Stimulated activated CD4-positive, alpha-beta T cell treated with anti-CD3 and anti-CD28 coated beads, TNF-alpha, amount 100 ng/mL, for 1 hour (primary cell): ENCODE measurements at places on chromosomes 3 and 15.

DNA sequence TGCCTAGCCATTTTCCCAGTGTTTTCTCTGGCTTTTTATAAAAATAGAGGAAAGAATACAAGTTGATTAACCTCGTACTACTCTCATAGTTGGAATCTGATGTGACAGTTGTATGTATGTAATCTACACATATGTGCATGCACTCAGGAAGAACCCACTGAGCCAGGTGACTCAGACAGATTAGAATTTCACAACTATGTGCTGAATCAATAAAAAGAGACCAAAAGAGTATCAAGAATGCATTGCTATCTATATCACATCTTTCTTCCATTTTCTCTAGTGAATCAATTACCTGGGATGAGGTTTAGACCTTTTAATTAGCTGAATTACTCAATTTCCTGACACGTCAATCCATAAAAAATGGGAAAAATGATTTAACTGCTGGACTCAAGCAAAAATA, 319.3 kb upstream of the ATP10A start:
- DNase-seq, result no peak

GRCh38 chr15:38589502-38589901, 24.9 kb upstream of the RASGRP1 start:
- no peak for DNase-seq

- no peak for DNase-seq
Measured at GRCh38 chr3:10350324-10350985, 29.5 kb upstream of the SEC13 start.

DNA sequence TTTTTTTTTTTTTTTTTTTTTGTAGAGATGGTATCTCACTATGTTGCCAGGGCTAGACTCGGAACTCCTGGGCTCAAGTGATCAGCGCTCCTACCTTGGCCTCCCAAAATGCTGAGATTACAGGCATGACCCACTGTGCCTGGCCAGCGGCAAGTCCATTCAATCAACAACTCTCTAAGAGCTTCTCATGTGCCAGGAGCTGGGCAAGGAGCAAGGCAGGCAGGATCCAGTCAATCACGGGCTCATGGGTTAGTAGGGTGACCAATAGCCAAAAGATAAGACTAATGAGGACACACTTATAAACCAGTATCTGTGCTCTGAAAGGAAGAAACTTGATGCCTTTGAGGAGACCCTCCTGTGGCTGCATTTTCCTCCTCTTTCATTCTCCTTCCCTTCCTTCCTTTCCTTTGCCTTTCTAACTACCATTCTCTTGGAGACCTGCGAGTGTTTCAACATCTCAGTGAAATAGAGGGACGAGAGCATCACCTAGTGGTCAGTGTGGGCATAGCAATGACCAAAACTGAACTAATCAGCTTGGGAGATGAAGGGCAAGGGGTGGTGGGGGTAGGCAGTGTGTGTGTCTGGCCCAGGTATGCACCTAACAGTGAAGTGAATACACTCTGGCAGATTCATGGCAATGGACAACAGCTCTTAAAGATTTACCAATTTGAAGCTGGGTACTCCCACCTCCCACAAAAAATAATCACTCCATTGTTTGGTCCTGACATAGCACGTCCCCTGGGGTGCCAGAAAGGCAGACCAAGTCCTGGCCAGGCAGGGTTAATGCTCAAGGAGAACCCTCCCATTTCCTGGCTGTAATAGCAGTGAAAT, 6.3 kb downstream of the RPP25 start:
- peak; percentile 64 for DNase-seq

DNA sequence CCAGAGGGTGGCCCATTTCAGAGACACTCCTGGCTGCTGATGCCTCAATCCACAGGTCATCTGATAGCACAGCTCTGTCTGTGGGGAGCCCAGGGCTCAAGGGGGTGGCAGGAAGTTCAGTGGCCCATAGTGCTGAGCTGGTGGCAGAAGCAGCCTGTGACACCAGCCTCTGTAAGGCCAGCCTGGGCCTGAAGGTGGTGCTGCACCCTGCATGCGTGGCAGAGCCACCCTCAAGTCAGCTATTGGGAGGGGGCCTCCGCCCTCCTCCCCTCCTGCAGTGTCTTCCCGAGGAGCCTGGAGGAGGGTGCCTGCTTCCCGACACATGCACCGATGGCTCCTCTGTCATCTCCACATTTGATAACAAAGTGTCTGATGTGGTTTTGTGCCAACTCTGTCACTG, 3.0 kb downstream of the PLA1A start:
- no peak for DNase-seq

DNA sequence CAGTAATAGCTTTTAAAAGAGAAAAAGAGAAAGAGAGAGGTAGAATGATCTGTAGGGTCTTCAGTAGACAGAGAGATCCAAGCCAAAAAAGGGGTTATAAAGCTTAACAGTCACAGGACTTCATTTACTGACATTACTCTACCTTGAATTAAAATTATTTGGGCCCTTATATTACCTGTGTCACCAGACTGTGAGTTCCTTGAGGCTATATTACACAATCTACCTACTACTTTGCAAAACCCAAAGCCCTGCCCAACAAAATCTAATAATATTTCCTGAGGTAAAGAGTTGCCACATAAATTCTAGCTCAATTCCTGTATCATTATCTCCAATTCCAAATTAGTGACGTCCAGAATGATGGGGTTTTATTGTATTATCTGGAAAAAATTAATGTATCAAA, 1.9 kb downstream of the UBR1 start:
- DNase-seq, result no peak

- DNase-seq, result no peak
Measured at GRCh38 chr3:183491923-183492848, 63.3 kb downstream of the KLHL6 start.

DNA sequence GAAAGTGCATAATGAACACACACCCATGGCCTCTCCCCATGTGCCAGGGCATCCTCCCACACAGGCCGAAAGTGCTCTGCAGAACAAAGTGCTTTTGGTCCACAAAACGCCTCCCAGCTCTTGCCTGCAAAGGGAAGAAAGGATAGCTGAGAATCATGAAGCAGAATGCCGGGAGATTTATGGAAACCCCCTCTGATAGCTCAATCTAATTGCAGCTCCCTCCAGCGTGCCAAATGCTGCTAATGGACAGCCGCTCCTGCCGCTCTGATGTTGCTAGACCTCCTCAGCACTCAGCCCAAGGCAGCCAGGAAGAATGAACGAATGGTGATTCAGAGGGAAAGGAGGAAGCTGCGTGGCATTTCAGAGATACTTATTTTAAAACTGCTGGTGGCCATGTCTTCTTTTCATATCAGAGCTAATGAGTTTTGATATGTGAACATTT, 145.3 kb downstream of the TJP1 start:
- DNase-seq, result no peak

DNA sequence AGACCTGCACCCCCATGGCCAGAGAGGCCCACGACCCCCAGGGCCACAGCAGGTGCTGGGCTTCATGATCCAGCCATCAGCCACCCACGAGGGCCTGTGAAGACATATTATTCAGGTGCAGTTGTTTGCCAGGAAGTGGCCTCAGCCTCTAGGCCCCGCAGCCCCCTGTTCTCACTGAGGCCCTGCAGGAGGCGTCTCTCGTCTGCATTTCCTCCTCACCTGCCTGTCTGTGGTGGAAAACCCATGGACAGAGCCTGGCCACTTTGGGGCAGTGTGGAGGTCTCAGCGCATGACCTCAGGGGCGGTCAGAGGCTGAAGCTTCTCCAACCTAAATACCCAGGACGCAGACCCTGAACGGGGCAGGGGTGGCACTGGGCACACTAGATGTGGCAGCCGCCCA, 18.6 kb downstream of the UROC1 start:
- DNase-seq, result no peak

- DNase-seq, result no peak
Measured at GRCh38 chr3:57233799-57234198, 6.3 kb downstream of the APPL1 start.

DNA sequence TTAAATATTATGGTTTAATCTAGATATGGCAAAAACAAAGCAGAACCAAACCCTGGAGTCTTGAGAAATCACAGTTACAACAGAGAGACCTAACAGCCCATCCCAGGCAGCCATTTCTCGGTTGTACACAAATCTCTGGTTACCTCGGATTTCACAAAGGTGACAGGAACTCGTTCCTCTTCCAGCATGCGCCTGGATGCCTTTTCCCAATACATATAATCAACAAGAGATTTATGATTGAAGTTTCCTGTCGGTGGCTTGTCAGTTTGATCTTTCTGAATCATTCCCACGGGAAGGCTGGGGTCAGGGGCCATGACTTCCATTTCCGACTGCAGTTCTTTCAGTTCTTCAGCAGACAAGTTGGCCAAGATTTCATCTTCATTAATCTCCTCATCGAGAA, 445 bp downstream of the LMOD3 start:
- no peak for DNase-seq

- no peak for DNase-seq
Measured at GRCh38 chr3:59996056-59996455, 946.2 kb upstream of the CFAP20DC start.

- DNase-seq, result no peak
Measured at GRCh38 chr15:68910816-68911215, 19.5 kb upstream of the SPESP1 start.

DNA sequence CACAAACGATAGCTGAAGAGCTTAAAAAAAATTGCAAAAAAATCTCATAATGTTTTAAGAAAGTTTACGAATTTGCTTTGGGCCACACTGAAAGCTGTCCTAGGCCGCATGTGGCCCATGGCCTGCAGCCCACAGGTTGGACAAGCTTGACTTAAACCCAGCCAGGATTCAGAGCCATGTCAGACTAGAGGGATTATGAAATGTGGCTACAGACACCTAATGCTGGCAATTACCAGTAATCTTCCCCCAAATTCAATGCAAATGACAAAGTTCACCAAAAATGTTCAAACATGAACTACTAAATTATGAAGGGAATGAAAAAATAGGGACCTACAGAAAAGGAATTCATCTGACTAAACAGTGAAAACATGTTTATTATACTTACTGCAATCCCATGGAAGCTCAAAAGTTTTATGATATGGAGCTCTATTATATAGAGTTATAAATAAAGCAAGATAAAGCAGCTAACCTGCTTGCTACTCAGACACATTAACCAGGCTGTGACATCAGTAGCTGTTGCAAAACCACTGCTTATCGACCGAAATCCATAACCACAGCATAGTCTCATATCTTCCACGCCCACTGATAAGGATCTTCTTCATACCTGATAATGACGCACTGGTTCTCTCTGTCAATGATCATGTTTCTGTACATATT, 49.2 kb downstream of the LDHAL6B start:
- DNase-seq, result no peak

DNA sequence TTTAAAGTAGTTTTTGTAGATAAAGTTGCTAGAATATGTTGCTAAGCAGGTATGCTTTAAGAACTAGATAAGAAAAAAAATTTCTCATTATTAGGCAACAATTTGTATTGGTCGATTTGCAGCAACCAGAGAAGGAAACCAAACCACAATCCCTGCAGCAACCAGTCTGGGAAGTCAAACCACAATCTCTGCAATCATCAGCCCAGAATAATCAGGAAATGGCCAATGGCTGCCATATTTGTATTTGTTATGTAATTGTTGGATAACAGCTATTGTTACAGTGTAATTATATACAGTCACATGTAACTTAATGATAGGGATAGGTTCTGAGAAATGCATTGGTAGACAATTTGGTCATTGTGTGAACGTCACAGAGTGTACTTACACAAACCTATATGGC, 23.6 kb downstream of the STXBP5L start:
- DNase-seq, result no peak

DNA sequence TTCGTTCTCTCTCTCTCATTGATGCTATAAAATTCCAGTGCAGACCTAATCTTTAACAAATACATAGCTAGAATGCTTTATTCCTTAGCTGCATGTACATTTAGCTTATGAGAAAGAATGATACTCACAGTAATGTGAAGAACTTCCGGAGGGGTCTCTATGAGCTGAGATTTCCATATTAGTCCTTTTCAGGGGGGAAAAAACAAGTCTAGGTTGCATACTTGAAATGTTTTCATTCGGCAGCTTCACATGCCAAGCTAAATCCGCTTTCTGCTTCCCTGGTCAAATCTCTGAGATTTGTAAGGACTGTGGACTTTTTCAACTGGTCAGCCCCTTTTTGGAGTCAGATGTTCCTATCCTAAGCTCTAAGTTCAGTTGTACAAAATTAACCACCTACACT, 111.5 kb upstream of the COL8A1 start:
- DNase-seq, result no peak

DNA sequence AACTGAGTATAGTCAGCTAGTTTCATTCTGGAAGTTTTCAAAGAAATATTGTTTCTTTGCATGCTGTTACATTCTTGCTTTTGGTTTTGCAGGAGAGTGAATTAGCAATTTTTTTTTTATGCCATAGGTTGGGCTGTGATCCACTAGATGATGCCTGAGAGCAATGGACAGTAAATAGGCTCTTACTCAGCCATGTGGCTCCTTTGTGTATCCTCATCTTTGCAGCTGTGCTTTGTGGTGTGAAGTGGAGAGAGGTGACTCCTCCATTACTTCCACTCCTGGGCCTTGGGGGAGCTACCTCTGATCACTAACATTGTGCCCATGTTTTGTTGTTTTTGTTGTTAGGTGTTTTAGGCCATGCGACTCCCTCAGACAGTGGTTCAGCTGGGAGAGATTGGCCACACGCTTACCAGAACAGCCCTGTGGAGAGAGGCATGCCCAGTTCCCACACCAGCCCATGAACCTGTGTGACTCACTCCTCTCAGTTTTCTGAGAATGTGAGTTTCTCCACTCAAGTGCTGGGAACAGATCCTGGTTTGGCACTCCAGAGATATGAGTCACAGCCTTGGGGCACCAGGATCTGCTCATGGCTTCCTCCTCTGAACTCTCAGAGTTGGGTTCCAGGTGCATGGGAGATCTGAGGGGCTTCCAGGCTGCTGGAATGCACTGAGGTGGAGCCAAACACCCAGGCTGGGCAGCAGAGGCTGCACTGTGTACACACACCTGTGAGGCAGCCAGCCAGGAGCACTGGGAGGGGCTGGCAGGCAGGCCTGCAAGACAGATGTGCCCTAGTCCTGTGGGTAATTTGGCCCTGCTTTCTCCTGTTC, 785.3 kb downstream of the ROBO2 start:
- DNase-seq, result no peak

DNA sequence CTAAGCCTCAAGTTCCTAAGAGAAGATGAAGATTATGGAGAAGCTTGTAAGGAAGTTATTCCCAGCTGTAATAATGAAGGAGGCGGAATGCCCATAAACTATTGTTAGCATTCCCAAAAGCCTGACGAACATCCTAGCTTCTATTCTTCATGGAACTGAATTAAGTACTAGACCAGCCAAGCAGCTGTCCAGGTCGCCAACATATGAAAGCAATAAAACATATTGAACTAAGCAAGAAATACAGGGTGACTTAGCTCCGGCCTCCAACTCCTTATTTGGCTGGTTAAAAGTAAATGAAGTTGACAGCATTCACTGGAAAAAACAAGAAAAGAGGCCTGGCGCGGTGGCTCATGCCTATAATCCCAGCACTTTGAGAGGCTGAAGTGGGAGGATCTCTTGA, 174.0 kb upstream of the TPM1 start:
- no peak for DNase-seq

DNA sequence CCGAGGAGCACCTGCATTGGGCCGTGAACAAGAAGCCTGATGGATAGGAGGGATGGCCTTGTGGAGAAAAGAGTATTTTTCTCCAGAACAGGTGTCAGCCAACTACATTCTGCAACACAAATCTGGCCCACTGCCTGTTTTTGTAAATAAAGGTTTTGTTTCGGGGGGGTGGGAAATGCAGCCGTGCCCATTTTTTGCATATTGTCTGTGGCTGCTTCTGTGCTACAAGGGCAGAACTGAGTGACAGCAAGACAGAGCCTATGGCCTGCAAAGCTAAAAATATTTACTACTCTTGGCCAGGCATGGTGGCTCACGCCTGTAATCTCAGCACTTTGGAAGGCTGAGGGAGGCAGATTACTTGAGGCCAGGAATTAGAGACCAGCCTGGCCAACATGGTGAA, 95.9 kb upstream of the AKAP13 start:
- no peak for DNase-seq

- DNase-seq, result no peak
Measured at GRCh38 chr3:188269040-188269439, 115.1 kb downstream of the LPP start.
